Prostate gland (tissue), 2 donors: ENCODE measurements at places on chromosomes 12 and 14.

DNA sequence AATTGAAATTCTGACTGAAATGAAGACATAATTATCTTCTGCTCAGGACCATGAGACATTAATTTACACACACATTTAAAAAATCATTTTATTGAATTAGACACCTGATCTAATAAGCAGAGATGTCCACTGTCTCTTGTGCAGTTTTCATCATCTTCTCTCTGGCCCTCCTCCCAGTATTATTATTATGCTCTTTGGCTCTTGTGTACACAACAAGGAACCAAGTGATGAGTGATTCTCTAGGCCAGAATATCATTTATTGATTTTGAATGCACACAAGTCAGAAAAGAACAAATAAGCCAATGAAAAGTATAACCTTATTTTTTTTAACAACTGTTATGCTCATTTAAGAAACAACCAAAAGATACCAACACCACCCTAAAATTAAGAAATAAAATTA lies 244.7 kb upstream of the KRR1 start:
- no peak for DNase-seq

GRCh38 chr14:61662437-61663311 lies 32.6 kb upstream of the HIF1A start:
- no peak for DNase-seq

- DNase-seq = no peak
Measured at GRCh38 chr12:15534322-15534721, 212.0 kb downstream of the PTPRO start.

DNA sequence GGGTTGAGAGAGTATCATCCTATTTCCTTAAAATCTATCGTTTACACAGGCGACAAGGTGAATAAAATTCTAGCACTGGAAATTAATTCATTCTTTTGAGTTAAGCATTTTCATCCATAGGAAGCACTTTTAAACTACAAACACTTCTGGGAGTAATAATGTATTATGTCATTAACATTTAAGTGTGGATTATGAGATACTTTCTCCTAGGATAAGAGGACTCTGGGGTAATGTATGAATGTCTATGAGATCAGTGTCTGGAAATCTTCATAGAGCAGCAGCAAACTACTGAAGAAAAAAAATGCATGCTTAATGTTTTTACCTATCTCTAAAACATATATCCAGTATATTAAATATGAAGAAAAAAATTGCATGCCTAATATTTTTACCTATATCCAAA lies 86.9 kb downstream of the EPS8 start:
- DNase-seq = no peak

DNA sequence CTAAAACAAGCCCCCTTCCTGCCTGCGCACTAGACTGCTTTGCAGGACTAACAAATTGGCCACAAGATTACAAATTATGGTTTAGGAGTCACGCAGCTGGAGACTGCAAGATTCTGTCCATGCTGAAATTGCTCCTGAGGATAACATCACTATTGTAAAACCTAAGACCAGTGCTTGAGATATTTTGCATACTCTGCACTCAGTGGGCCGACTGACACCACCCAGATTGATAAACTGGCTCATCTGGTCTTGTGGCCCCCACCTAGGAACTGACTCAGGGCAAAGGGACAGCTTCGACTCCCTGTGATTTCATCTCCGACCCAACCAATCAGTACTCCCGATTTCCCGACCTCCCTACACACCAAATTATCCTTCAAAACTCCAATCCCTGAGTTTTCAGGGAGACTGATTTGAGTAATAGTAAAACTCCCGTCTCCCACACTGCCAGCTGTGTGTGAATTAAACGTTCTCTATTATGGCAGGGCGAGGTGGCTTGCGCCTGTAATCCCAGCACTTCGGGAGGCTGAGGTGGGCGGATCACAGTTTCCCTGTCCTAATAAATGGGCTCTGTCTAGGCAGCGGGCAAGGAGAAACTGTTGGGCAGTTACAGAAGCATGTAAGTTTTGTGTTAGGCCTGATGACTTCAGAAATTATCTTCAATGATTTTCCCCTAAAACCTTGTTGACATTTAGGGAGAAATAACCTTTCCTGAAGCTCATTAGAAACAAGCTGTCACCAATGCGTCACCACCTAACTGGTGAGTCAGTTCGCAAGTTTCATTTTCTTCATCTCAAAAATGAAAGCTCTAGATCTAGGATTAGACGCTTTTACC lies 5.3 kb upstream of the UBC start:
- DNase-seq = no peak

DNA sequence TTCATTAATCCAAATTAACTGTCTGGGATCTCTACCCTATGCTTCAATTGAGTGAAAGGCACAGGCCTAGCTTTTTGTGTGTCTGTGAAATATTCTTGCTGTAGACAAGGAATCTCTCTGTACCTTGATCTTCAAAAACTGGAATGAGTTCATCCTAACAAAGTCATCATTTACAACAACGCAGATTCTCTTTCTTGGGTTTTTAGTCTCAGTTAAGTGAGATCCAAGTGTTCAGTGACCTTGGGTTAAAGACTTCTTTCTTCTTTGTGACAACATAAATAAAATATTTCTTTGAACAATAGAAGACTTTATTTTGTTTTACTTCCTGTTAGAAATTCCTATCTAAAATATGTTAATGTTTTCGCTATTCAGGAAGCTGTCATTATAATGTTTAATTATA lies 192.2 kb upstream of the LMNTD1 start:
- no peak for DNase-seq

DNA sequence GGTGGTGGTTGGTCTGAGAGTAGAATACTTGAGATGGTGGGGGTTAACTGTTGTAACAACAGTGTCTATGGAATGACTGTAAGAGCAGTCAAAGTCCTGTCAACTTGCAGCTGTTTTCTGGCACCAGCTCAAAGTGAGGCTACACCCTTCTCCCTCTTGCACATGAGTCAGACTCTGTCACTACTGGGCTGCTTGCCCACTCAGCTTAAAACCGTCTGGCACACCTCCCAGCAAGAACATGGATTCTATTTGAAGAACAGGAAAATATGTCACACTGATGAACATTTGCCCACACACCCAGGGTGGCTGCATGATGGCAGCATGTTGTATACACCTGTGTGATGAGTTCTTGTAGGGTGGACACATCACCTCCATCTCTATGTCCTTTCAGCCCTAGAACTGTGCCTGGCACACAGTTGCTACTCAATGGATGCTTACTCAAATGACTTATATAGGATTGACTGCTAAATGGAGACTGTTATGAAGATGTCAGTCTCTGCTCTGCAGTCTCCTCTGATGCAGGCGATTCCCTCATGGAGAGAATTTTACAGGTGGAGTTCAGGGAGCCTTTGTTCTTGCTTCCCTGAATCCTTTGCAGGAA lies 19.3 kb upstream of the SERPINA6 start:
- peak; percentile 93 for DNase-seq

DNA sequence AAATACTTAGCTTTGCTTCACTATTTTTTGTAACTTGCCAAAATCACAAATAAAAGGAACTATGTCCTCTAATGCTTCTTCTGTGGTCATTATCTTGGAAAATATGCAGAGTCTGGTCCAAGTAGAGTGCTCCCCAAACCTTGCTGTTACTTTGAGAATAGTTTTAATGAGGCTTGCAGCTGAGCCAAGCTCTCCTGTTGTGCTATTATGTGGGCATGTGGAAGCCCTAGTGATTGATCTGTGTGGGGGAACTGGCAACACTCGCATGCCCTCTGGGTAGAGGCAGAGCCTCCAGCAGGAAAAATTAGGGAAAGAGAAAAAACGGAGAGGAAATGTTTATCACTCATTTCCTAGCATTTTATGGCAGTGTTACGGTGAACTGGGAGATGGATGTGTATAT lies 473.1 kb downstream of the EGLN3 start:
- no peak for DNase-seq

DNA sequence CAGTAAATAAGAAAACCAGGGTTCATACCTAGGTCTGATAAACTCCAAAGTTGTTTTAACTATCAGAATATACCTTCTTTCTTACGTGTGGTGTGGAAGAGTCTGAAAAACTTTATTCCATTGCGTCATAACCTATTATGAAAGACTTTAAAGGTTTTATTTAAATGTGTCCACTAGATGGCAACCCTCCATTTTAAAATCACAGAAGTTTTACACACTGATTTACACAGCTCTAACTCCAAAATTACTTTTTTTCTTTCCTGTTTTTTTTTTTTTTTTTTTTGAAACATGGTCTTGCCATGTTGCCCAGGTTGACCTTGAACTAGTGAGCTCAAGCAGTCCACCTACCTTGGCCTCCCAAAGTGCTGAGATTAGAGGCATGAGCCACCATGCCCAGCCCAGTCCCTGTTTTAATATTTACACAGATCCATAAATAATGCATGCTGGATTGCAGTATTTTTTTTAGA lies 17.3 kb upstream of the TMPRSS12 start:
- DNase-seq = peak; percentile 4

DNA sequence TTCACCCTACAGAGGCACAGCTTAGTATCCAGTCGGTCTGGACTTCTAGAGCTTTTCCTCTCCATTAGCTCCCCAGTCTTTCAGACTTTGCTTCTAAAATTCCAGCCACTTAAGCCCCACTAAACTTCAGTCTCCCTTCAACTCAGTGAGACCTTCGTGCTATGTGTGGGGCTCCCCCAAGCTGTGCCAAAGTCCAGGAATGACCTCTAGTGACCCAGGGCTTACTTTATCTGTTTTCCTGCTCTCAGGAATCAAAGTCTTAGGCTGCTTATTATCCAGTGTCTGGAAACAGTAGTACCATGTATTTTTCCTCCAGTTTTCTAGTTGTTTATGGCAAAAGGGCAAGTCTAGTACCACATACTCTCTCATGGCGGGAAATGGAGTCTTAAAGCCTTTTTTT lies 77.8 kb downstream of the IFT43 start:
- DNase-seq = no peak

- no peak for DNase-seq
Measured at GRCh38 chr12:28063355-28063880, 90.9 kb upstream of the PTHLH start.

DNA sequence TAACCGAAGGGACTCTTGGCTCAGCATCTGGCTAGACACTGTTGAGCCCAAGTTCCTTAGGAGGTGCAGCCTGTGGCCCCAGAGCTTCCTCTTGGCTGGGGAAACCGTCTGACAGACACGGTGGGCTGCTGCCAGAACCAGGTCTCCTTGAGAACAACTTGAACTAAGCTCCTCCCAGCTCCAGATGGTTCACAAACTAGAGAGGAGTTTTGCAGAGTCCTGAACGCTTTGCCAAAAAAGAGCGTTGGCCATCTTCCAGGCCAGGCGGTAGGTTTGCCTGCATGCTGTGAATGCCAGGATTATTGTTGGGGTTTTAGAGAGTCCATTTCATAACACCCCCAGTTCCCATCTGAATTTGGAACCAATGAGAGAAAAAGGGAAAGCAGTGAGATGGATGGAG lies 399.8 kb downstream of the RGS6 start:
- no peak for DNase-seq

DNA sequence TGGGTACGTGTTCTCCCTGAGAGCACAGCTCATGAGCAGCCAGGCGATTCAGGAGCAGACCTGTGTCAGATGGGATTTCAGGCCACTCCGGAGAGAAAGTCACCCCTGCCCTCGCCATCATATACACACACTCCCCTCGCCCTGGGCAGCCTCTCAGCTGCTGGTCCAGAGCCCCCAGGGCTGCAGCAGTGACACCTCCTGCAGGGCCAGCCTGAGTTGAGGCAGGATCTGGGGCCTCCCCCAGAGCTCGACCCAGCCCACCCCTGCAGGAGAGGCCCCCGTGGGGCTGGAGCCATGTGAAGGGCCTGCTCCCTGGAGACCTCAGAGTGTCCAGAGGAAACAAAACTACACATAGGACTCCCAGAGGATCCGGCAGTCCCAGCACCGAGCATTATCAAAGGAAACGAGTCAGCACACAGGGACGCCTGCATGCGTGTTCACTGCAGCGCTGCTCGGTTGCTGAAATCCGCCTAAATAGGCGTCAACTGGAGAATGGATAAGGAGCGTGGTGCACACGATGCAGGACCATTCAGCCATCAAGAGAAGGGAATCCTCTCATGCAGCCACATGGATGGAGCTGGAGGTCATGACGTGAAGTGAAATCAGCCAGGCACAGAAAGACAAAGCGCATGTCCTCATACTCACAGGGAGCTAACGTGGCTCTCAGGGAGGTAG lies 104.0 kb downstream of the TNFAIP2 start:
- no peak for DNase-seq

GRCh38 chr12:51866762-51867161 lies 18.2 kb upstream of the FIGNL2 start:
- DNase-seq = no peak

DNA sequence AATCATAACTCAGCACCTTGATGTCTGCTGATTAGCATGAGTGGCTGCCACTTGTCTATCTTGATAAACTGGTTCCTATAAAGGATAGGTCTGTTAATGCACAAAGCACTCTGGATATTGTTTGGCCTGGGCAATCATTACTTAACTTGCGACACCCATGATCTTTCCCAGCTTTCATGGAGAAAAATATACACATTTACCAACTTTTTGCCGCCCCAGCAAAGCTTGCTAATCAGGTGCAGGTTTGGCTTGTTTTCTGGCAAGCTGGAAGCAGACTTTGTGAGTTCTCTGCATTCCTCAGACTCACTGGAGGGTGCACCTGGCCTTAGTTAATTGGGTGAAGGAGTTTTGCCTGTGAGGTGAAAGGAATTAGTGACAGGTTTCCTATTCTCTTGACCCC lies 1126.4 kb upstream of the FLRT2 start:
- no peak for DNase-seq

DNA sequence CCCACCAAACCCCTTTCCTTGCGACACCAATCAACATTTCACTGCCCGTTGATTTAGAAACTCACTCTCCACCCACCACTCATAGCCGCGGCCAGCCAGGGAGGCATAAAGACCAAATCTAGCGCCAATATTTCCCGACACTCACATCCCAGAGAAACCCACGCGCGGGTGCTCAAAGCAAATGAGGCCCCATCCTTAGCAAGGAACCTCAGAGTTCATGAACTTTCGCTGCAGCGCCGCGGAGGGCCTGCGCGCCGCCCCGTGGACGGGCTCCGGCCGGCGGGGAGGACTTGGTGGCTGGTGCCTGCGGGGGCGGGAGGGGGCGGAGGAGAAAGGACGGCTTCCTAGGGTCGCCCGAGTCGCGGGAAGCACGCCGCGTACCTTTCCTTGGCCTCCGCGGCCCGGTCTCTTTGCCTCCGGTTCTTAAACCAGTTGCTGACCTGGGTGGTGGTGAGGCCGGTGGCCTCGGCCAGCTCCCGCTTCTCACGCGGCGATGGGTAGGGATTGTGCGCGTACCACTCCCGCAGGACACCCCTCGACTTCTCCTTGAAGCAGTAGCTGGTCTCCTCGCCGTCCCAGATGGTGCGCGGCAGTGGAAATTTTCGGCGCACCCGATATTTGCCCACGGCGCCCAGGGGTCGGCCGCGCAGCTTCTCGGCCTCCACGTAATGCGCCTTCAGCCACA lies 886 bp downstream of the SIX1 start:
- no peak for DNase-seq

- no peak for DNase-seq
Measured at GRCh38 chr12:77218278-77218677, 152.9 kb upstream of the E2F7 start.

- DNase-seq = no peak
Measured at GRCh38 chr12:121792607-121793439, 665 bp downstream of the RHOF start.

GRCh38 chr12:119157978-119158377 lies 20.8 kb upstream of the HSPB8 start:
- DNase-seq = no peak

- DNase-seq = no peak
Measured at GRCh38 chr14:81476816-81477215, 56.8 kb downstream of the SEL1L start.
